ENCODE measurements at places on chromosomes 7 and 10.

GRCh38 chr10:51321980-51322379, 247.7 kb downstream of the PRKG1 start:
- DNase-seq, result no peak

DNA sequence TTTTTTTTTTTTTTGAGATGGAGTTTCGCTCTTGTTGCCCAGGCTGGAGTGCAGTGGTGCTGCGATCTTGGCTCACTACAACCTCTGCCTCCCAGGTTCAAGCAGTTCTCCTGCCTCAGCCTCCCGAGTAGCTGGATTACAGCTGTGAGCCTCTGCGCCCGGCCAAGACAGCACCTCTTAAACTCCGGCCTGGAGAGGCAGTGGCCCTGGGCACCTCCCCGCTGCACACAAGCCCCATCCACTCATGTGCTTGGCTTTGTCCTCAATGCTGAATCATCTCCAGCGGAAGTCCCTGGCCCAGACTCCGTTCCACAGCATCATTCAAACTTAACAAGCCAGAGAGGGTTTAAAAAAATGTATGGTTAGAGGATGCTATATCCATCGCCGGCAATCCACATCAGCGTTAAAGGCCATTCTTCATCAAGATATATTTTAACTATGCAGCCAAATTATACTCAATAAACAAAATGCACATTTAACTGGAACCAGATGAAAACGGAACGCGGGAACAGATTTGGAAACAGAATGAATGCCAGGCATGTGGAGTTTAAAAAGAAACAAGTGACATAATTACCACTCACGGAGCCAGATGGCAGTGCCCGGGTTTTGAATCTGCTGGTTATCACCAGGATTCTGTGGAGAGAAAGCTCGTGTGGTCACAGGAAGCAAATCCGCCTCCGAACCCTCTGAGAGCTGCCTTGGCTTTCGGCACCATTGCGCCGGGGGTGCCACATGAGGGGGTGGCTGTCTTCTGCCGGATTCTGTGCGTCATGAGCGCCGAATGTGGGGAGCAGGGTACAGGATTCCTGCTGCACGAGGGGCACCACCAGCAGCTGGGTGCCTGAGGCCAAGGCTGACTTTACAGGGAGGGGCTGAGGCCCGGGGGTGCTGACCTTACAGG, 45.6 kb upstream of the CFAP46 start:
- DNase-seq, result no peak

GRCh38 chr7:32034052-32034451, 36.2 kb downstream of the PDE1C start:
- no peak for DNase-seq

- no peak for DNase-seq
Measured at GRCh38 chr10:125721035-125721434, 1.5 kb downstream of the EDRF1 start.

GRCh38 chr7:114372619-114373018, 42.0 kb upstream of the FOXP2 start:
- DNase-seq, result no peak

DNA sequence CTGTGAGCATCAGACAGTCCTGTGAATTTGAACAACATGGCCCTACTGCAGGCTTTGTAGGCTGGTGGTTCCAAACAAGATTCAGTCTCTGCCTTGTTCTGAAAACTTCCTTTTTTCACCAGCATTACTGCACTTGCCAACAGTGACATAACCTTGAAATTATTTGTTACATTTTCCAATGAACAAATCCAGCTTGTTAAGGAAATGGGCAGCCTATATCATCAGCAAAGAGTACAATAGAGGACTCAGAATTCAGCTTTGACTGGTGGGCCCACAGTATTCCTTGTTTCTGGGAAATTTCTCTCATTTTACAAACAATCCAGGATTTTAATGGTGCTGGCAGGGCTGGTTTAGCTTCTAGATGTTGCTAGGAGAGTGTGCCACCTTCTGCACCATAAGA, 703.7 kb upstream of the FZD8 start:
- no peak for DNase-seq

DNA sequence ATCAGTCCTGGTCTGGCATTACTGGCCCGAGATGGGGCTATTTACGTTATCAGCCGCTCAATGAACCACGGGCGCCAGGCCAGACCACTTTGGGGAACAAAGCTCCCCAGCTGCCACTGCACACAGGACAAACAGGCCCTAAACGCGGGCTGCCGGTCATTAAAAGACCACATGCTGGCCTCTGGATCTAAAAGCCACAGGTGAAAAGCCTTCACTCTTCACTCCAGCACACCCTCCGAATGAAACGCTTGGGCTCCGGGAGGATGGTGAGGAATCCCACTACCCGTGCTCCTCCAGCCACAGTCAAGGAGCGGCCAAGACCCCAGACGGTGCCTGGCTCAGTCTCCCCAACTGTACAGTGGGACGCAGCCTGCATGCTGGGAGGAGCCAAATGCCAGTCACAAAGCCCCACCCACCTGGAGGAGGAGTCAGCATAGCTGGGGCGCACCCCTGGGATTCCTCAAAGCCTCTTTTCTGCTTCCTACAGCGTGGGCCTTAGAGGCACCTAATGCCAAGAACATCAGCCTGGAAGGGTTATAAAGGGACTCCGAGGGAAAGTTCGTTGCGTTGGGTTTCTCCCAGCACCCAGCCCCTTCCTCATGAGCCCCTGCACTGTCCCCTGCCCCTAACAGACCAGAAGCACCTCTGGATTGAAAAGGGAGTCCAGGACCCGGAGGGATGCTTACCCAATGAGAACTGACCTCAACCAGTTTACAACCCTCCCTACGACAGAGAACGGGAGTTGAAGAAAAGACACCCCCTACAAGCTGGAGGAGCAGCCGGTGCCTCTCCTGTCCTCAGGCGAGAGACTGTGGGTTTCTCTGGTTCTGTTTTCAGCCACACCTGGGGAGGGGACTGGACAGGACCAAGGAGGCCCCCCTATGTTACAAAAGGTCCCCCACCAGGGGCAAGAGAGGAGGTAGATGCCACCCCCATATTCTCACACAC, 4.7 kb downstream of the PDGFA start:
- DNase-seq, result no peak

DNA sequence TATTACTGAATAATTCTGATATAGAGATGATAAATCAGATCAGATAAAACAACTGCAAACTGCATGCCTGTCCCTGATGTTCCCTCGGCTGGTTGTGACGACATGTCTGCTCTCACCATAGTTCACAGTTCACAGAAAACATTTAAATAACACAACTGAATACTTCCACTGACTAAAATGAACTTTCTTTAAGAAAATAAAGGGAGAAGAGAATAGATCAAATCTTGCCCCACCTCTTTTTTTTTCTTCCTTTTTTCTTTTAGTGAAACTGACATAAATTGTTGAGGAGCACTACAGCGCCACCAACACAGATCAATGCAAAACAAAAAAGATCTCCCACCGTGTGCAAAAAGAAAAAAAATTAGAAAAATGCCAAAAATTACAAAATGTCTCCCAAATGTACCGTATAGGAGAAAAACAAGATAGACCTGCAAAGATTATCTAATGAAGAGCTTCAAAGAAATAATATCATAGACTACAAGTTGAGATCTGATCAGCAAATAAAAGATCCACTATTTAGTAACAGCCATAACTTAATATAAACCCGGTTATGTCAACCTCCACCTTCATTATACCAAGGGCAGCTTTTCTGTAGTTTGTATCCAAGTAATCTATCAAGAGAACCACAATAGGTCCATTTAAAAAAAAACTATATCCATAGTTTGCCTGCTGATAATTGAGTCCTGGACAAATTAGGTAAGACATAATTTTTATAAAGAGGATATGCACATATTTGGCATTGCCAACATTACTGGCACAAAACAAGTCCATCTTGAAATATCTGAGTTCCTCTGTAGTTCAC, 30.7 kb upstream of the EPC1 start:
- DNase-seq, result peak; percentile 73

DNA sequence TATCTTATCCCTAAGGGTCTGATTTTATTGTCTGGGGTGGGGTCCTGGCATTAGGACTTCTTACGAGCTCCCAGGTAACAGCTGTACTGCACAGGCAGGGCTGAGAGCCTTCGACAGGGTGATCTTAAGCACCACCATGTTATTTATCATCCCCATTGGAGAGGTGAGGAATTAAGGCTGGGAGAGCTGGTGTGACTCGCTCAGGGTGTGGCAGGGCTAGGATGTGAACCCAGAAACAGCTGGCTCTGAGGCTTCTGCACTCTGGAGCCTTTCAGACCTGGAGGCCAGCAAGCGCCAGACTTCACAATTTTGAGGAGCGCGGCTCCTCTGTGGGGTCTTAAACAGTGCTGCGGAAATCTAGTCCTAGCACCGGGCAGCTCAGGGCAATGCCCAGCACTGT, 27.4 kb upstream of the NDST2 start:
- DNase-seq, result no peak

DNA sequence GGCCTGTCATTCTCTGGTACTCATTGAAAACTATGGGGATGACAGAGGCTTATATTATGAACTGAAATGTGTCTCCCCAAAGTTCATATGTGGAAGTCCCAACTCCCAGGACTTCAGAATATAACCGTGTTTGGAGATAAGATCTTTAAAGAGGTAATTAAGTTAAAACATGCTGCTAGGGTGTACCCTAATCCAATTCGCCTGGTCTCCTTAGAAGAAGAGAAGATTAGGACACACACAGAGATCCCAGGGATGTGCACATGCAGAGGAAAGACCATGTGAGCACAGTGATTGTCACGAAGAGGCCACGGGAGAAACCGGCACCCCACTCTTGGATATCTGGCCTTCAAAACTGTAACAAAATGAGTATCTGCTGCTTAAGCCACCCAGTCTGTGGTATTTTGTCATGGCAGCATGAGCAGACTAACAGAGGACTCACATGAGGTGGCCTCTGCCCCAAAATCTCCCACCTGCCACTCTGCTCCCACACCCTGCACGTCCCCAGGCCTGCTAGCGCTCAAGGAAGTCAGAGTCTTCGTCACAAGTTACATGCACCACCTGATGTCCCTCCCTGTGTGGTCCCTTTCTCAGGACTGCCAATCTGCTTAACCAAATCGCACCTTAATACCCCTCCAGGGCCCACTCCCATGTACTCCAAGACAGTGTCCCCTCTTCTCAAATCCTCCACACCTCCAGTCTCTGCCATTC, 26.8 kb downstream of the PLAC9 start:
- no peak for DNase-seq

GRCh38 chr7:104980841-104981671, 32.9 kb upstream of the KMT2E start:
- peak; percentile 84 for DNase-seq

DNA sequence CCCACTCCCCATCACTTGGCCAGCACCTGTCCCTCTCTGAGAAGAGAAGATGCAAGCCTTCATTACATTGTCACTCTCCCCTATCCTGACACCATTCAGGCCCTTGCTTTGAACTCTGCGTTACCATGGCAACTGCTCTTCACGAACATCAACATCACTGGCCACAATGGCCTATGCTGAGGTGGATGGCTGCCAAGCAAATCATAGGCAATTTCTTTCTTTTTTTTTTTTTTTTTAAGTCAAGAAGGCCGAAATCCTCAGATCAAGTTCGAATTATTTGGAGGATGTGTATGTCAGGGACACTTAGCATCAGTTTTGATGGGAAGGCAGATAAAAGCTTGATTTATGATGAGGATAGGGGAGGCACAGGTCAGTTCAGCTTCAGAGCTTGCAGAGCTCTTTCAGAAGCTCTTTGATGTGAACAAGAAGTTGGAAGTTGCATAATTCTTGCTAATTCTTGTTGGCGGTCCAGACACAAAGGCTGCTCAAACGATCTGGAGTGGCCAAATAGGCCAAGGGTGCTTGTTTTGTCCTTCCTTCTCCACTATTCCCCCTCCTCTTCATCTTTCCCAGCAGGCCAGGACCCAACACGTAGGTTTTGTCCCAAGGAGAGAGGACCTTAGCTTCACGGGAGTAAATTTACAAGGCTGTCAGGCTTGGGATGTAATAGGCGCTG, 179.9 kb upstream of the NPVF start:
- DNase-seq, result no peak

- DNase-seq, result no peak
Measured at GRCh38 chr7:147818317-147818716, 772.2 kb upstream of the C7orf33 start.

GRCh38 chr10:110446954-110447608, 50.6 kb upstream of the DUSP5 start:
- DNase-seq, result no peak

- DNase-seq, result peak; percentile 42
Measured at GRCh38 chr7:1951159-1951536, 281.1 kb downstream of the ELFN1 start.

DNA sequence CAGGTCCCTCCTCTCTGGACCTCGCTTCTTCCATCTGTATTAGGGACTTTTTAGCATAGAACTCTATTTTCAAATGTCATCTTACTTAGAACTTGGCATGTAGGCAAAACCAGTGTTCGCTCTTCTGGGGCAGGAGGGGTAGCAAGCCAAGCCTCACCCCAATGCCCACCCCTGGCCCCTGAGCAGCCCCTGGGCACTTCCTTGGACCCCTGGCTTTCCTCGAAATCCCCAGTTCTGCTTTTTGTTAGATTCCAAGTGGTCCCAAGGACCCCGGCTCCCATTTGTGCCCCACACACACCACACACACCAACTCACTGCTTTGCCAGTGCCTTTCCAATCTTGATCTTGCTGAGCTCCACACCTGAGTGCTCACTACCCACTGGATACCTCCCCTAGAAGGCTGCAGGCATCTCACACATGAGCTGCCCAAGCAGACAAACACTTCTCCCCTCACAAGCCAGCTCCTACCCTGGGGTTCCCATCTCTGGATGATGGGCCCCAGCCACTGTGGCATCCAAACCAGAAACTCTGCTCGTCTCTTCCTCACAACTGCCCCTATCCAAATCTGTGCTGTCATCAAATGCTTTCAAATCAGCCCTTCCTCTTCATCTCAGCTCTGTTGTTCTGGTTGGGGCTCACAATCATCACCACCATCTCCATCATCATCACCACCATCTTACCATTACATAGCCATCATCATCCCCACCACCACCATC, 167.9 kb upstream of the ZMIZ1 start:
- no peak for DNase-seq

DNA sequence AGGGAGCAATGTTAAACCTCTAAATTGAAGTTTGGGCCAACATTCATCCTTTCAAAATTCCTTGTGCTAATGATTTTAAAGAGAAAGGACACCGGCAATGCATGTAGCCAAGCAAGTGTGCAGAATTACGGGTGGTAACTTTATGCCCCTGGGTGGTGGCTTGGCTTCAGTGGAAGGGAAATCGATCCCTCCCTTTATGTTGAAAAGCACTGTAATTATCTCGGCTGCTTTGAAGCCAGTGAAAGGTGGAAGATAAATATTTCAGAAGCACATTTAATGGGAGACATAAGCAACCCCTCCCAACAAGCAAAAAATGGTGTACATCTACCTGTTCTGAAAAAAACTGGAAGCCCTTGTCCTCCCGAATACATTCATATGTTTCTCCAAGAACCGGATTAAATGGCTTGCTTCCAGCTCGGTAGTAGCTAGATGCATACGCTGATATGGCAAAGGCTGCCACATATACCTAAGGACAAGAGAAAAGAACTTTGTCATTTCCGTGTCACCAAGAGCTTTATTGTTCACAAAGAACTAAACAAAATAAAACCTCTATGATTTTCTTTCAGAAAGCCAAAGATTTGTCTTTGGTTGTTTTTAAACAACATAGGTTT, 73.3 kb upstream of the GSDME start:
- no peak for DNase-seq

GRCh38 chr7:74262639-74263398, 8.6 kb upstream of the RFC2 start:
- no peak for DNase-seq

GRCh38 chr10:14839305-14839695, 1.2 kb downstream of the HSPA14 start:
- no peak for DNase-seq

GRCh38 chr10:47410271-47410670, 26.2 kb upstream of the ZNF488 start:
- DNase-seq, result no peak

All from CD4-positive, alpha-beta T cell treated with Interleukin-17A for 1 hour (primary cell).